CD4-positive, alpha-beta T cell treated with Interleukin-4 for 1 hour (primary cell): ENCODE measurements at places on chromosomes 13 and 19.

DNA sequence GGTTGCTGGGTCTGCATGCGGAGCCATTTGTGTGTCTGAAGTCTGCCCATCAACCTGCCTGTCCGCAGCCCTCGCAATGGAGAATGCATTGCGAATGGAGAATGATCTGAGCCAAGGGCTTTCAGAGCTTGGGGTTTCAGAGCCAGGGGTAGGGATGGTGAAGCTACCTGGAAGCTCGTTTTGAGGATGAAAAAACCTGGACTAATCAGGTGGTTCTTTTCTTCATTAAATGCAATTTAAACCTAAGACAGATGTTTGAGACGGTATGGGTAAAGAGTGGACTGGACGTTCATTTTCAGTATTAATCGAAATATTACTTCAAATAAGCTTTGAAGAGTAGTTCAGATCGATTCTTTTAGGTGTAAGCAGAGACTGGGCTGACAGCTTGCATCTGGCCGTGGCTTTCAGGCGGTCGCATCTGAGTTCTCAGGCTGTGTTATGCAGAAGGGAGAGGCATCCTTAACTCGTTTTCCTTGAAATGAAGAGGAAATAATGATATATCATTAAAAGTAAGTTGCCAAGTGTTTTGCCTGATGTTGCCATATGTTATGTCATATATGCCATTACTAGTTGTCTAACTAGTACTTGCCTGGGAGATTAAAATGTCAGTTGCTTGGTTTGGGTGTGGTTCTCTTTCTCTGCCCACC is 801 bp downstream of the MCF2L start:
- DNase-seq, result no peak

DNA sequence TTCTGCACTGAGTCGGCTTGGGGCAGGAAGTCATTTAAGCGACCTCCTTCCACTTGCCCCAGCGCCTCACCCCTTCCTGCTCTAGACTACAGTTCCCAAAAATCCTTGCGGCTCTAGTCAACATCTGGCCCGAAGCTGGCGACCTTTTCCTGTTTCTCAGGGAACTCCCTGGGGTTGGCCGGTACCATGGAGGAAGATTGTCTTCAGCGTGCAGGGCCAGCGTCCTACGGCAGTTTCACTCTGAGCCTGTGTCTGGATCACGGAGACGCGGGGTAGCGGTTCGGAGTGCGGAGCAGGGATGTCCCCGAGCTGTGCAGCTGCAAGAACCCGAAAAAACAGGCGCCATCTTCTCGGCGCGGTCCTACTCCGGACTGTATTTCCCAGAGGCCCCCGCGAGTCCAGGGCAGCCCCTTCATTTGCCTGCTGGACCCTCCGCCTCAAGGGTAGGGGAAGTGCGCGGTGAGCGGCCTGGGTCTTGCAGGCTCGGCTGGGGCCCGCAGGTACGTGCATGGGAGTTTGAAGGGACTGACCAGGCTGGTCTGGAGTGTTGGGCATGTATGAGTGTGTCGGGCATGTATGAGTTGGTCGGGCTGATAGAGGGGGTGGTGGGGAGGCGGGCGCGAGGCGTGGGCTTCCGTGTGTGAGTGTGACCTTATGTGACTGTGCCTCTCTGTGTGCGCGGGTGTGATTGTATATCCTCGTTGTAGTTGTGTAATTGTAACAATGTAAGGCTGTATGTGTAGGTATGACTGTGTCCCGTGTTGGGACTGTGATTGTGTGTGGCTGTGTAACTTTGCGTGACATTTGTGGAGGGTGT is at the start of gene ZNF383:
Gene ZNF383 (plus strand): TSS at position 440 of the 817 bp plus-strand sequence. CDS start 12,240 bp downstream, outside the sequence.
- peak; percentile 87 for DNase-seq

DNA sequence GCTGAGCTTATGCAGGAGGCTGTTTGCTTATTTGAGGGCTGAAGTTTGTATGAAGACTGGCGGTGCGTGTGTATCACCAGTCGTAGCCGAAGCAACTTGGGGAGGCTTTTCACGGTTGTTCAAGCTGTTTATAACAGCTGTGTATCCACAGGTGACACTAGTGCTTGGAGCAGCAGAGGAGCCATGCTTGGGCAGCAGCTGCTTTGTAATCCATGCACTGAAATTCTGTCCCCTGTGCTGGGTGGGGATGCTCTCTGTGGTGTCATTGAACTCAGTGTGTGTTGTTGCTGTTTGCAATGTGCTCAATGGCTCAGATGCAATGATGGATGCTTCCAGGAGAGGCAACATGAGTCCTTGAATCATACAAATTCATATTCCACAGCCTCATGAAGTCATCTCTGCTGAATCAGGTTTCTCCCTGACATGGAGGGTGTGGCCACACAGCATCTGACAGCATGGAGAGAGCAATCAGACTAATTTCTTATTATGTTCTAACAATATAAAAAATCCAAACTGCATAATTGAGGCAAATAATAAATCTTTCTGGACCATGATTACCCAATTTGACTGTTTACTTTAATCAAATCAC is 18.8 kb upstream of the GTF3A start:
- DNase-seq, result no peak

DNA sequence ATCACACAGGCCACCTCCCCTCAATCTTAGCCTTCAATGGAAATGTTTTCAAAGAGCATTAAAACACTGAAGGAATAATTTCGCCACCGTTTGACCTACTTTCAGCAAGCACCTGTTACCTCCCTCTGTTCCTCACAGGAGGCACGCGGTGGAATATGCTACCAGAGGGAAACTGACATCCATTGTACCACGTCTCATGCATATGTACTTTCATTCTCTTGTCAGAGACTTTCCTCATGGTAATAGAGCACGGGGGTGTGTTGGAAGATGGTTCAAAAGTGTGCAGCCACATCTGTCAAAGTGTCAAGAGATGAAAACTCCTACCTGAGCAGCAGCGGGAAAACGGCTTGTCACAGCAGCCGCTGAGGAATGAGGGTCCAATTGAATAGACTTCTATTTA is 143.4 kb downstream of the NALCN start:
- DNase-seq, result no peak

DNA sequence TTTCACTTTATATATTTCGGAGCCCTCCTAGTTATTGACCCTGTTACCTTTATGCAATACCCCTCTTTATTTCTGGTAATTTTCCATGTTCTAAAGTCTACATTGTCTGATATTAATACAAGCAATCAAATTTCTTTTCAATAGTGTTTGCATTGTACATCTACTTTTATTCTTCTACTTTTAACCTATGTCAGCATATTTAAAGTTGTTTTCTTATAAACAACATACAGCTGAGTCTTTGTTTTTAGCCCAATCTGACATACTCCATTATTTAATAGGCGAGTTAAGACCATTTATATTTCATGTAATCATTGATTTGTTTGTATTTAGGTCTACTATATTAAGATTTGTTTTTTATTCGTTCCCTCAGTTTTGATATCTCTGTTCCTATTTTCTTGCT is 108.5 kb upstream of the SPACA7 start:
- DNase-seq, result no peak
